ENCODE measurements at places on chromosomes 5 and 9. TPM values are rescaled to one million over a fixed set of nuclear protein-coding genes. Genes with fewer than 3 reads are reported as not detected.
A peak's percentile ranks its signal among the peaks of the same experiment; 100 is the strongest.

Gene MZB1
- polyA plus RNA-seq, result 1.2 TPM

- peak; percentile 64 for DNase-seq
These were observed 11.9 kb downstream of the LPCAT1 start for GRCh38 chr5:1511651-1512540.

DNA sequence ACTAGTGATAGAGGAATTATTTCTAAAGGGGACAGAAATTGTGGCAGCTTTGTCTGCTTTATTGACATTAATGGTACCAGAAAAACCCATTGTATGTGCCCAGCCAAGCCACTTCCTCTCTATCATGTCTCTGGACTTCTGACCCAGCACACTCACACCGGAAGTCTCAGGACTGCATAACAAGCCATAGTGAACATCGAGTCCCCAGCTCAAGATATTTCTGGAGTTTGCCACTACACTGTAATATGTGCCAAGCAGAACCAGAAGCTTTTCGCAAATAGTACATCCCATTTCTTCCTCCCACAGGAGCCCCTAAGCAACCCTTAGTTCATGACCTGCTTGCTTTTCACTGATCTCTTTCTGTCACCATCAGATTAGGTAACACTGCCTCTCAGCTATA lies 187.4 kb upstream of the GHR start:
- no peak for DNase-seq

DNA sequence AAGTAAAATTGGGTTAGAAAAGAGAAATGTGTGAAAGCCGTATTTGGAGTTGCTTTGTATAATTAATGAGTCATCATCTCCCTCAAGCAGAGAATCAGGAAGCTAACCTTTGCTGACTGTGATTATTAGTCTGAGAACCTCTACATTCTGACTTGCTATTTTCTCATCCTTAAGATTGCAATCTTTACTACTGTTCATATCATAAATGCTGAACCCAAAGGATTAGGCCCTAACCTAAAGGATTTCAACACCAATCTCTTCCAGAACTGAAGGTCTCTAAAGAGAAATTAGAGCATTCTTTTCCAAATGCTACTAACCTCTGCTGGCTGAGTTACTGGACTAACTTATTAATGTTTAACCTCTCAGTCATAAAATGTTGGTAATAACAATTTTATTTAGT lies 538.1 kb upstream of the MEF2C start:
- no peak for DNase-seq

GRCh38 chr5:127856292-127856691 lies 153.1 kb downstream of the CCDC192 start:
- no peak for DNase-seq
